ENCODE measurements at places on chromosomes 2 and 18. TPM values are rescaled to one million over a fixed set of nuclear protein-coding genes. Genes with fewer than 3 reads are reported as not detected.

DNA sequence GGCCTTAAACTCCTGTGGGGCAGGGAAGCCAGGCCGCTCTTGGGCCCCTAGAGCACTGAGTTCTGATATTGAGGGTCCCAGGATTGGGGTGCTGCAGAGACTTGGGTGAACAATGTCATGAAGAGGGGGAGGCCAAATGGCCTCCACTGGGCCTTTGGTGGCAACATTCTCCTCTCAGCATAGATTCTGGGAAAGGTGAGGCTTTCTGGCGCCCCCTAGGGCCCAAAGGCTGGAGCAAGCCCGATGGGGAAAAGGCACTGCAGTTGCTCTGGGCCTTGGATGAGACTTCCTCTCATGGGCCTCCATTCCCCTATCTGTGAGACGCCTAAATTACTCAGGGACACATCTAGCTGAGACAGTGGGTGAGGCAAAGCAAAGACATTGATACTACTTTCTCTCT is 84.8 kb downstream of the ACAA2 start:
- DNase-seq: no peak
- no peak overlapping the region for H3K4me3 ChIP-seq
- no peaks in the 10 kb centered on the region for H3K27me3 ChIP-seq
- peaks cover 4% of the 10 kb centered on the region for H3K4me1 ChIP-seq
- no peak overlapping the region for H3K27ac ChIP-seq
- no peaks in the 10 kb centered on the region for H3K36me3 ChIP-seq

DNA sequence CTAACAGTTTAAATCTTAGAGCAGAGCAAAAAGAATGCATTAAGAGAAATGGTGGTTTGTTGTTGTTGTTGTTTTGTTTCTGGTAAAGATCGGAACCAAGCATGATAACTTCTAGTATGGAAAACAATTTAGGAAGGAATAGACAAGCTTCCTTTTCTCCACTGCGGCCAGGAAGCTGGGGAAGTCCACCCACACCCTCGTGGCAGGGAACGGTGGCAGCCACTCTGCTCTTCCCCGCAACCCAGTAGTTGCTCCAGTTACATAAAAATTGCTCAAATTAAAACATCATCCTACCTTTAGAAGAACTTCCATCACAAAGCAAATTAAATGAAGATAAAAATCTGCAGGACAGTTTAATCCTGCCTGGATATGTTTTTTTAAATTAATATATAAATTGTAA is 113.0 kb downstream of the RBMS1 start:
- H3K4me1 ChIP-seq: peaks cover 77% of the 10 kb centered on the region
- no peak for DNase-seq
- no peaks in the 10 kb centered on the region for H3K27me3 ChIP-seq

GRCh38 chr18:77003316-77003715 is 129.3 kb downstream of the MBP start:
- H3K4me1 ChIP-seq: peaks cover 16% of the 10 kb centered on the region
- no peak overlapping the region for H3K27ac ChIP-seq
- no peaks in the 10 kb centered on the region for H3K27me3 ChIP-seq
- H3K36me3 ChIP-seq: no peaks in the 10 kb centered on the region
- no peak overlapping the region for H3K4me3 ChIP-seq

Gene ZNF396
- 7.3 TPM for total RNA-seq

Gene RESP18
- not detected for total RNA-seq

GRCh38 chr2:149903626-149904025 is 316.1 kb upstream of the MMADHC start:
- no peaks in the 10 kb centered on the region for H3K4me1 ChIP-seq
- no peaks in the 10 kb centered on the region for H3K36me3 ChIP-seq
- H3K27ac ChIP-seq: no peak overlapping the region
- DNase-seq: no peak

GRCh38 chr2:240631548-240632305 is 6.4 kb downstream of the GPR35 start:
- H3K27ac ChIP-seq: no peak overlapping the region
- no peak for DNase-seq
- no peaks in the 10 kb centered on the region for H3K27me3 ChIP-seq
- no peaks in the 10 kb centered on the region for H3K36me3 ChIP-seq
- peaks cover 22% of the 10 kb centered on the region for H3K4me1 ChIP-seq
